GM23338 (cell line): ENCODE measurements at places on chromosomes 5 and 9. TPM values are rescaled to one million over a fixed set of nuclear protein-coding genes. Genes with fewer than 3 reads are reported as not detected.
A peak's percentile ranks its signal among the peaks of the same experiment; 100 is the strongest.

GRCh38 chr9:74595286-74595685 is 98.2 kb downstream of the RORB start:
- no peak for DNase-seq

Gene NR4A3
- 0.17 and 0.58 TPM in 2 replicates for total RNA-seq

Gene PTGS1
- total RNA-seq, result 1.0 and 1.3 TPM in 2 replicates

Gene PHF24
- total RNA-seq, result 0.14 and 0.19 TPM in 2 replicates

DNA sequence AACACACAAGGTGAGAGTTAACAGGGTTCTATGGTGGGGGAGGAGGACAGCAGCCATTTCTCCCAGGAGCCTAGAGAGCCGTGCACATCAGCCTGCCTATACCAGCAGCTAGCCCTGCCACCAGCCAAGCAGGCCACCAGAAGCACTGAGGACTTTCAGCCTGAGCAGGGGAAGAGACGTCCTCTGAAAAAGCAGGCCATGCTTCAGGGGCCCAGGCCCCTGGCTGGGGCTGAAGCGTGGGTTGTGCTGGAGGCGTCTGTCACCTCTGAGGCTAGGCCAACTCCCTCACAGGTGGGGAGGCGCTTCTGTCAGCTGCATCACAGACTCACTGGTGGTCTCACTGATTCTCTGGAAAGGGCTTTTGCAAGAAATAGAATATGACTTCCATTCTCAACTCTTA is 16.3 kb downstream of the FSTL4 start:
- no peak for DNase-seq

Gene TMEM215
- 1.2 and 1.3 TPM in 2 replicates for total RNA-seq

GRCh38 chr9:16693616-16694015 is 176.9 kb downstream of the BNC2 start:
- no peak for DNase-seq

Gene SPINK7
- not detected in 2 replicates for total RNA-seq

GRCh38 chr5:78604689-78605285 is 43.8 kb downstream of the LHFPL2 start:
- no peak for DNase-seq

- no peak for DNase-seq
Observed at GRCh38 chr9:37192803-37193202, 72.4 kb downstream of the ZCCHC7 start.

DNA sequence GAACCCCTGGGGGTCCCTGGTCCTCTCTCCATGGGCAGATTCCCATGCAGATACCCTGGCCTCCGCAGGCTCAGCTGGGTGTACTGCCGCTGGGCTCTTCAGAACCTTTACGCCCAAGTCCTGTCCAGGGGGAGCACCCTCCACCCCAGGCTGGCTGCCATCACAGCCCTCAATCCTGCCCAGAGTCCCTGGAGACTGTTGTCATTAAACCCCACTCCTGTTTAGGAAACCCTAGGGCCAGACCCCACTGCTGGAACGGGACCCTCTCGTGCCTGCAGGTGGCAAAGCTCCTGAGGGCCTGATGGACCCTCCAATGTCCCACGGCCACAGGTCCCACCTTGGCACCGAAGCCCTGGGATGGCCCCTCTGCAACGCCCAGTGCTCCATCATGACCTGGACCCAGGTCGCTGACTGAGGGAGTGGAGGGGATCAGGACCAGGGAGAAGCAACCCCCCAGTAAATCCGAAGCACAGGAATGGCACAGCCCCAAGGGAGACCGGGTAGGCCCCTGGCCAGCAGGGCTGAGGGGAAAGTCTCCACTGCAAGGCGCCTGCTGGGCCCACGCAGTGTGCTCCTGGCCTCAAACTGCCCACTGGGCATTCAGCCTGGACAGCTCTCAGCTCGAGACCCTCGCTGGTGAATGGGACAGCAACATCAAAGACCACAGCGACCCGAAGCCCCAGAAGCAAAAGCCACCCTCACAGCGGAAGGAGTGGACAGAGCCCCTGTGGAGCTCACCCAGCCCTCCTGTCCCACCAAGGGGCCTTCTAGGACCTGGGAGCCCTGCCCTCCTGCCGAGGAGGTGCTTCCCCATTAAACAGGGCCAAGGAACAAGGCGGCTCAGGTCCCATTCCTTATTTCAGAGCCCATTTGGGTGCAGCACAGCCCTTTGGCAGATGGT is 8.3 kb downstream of the ZDHHC11B start:
- no peak for DNase-seq

DNA sequence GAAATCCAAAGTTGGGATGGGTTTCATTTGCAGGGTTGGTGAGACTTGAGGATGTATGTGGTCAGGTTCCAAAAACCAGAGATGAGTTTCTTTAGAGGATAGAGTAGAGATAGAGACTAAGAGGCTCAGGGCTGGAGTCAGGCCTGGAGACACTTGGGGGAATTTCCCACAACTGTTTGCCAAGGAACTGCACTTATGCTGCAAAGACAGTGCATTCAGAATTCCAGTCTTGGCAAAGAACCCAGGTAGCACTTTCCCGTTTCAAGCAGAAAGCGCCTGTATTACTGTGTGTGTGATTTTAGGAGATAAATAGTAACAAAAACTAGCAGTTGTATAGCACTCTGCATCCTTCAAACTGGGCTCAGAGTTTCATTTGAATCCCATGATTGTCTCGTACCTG is 55.4 kb downstream of the SNCAIP start:
- DNase-seq, result no peak

DNA sequence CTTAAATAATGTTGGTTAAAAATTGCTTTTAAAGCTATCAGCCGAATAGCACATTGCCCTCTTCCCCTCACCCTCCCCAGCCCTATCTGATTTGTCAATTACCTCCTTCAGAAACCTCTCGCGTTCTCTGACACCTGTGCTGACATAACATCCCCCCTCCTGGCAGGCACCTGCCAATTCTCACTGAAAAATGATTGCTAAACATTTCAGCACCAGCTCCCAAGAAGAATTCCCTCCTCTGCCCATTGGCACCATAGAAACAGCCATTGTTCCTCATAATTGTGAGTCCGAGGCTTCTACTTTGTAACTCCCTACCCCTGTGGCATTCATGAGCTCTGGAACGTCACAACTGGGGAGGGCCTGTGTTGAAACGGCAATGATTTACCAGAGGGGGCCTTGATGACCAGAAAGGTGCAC is 20.2 kb downstream of the CDH6 start:
- DNase-seq, result peak; percentile 19

- no peak for DNase-seq
Observed at GRCh38 chr5:35404701-35405100, 174.4 kb upstream of the PRLR start.

DNA sequence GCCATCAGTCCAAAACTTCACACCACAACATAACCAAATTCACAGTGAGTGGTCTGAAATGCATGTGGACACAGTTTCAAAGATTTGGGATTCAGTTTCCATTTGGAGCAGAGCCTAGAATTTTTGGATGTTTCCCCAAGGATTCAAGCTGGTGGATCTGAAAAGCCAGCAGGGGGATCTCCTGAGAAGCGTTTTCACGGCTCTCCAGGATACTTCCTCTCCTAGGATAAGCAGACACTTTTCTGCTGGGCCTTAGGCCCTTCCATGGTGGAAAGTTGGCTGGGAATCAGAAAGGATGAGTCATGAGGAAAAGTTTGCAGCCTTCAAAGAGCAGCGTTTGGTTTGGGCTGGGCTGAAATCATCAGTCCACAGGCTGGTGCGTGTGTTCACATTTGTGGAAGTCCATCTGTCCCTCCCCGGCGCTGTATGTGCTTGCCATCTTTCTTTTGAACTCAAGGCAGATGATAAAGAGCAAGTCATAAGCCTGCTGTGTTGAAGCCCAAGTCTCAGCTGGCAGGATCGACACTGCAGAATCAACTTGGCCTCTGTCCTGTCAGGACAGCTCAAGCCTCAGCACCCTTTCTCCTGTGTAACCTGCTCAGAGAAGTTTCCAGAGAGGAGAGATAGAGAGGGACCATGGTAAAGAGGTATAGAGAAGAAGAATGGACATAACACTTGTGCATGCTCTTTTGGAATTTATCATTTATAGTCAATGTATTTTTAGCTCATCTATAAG is 152.6 kb upstream of the MSX2 start:
- DNase-seq, result peak; percentile 52

DNA sequence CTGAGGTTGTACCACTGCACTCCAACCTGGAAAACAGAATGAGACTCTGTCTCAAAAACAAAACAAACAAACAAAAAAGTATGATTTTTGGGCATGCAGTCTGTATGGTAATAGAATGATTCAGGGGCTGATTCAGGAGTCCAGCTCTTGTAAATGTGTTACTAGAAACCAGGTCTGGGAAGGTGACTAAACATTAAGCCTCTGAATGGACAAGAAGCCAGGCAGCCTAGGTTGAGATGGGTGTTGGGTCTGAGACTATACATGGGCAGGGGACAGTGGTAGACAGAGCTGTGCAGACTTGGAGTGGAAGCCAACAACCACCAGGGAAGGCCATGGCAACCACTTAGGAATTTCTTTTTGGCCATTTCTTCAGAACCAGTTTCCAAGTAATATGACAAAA is 64.9 kb upstream of the TLE1 start:
- DNase-seq, result no peak

- DNase-seq, result peak; percentile 15
Observed at GRCh38 chr9:82934949-82935348, 128.0 kb downstream of the RASEF start.

Gene NOXA1
- 0.59 and 0.62 TPM in 2 replicates for total RNA-seq
